Adrenal gland (tissue), 19 donors: ENCODE measurements at places on chromosomes 5 and 9.

GRCh38 chr9:3043369-3043768 lies 199.5 kb upstream of the PUM3 start:
- DNase-seq: no peak

DNA sequence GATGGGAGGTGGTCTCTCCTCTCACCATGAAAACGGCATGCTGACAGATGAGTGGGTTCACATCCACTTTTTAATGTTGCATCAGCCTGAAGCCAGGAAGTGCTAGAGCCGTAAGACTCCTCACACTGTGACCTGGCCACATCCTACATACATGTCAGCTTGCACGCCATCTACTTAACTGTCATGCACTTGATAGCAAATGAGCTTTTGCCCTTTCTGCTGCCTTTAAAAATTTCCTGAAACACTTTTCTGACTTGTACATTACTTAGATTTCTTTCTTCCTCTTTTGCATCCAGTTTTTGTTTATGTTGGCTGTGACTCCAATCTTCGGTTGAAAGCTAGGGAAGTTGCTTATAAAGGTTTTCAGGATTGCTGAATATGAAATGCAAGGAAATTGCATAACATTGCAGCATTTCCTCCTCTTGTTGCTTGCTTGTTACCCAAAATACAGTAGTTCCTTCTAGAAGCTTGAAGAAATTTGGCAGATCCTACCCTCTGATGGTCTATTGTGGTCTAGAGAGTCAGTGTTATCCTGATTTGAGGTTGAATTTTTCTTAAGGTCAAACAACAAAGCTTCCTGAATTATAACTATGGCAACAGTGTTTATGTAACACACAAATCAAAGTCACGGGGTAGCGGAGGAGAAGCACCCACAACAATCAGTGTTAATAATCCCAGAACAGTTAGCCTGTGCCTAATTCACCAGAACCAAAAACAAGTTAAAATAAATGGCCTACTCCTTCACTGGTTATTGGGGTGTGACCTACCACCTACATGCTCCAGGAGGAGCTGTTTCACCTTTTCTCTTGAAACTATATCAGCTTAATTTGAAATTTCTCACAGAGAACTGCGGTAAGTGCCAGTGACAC lies 232.5 kb downstream of the ARHGAP26 start:
- peak; percentile 34 for DNase-seq

- DNase-seq: no peak
Observed at GRCh38 chr5:173670791-173671120, 54.3 kb upstream of the BOD1 start.

DNA sequence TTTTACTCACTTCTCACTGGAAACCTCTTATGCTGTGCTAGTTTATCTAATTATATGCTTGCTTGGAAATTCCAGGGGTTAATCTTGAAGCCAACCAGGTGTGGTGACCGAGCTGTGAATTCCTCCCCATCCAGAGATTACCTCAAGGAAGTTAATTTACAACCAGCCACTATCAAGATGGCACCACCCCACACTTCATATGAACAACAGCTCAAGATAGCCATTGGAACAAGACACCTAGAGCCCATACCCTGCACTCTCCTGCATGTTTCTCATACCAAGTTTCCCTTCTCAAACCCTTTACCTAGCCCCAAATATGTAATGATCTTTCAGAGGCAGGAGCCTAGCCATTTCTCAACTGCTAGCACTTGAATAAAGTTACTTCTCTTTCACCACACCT lies 2156.9 kb upstream of the C9orf72 start:
- no peak for DNase-seq

DNA sequence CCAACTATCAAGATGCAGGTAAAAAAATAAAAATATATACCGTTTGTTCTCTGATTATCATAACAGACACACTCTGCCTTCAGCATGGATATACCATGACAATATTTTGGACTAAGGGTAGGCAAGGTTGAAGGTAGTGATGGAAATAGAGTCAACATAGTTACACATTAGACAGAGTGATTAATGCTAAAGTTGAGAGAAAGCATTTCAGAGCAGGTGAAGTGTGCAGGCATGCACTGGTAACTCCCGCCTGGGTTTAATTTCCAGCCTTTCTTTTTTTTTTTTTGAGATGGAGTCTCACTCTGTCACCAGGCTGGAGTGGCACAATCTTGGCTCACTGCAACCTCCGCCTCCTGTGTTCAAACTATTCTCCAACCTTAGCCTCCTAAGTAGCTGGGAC lies 458.5 kb downstream of the TLR4 start:
- DNase-seq: no peak

GRCh38 chr9:80072451-80072850 lies 500.7 kb downstream of the TLE4 start:
- DNase-seq: no peak

DNA sequence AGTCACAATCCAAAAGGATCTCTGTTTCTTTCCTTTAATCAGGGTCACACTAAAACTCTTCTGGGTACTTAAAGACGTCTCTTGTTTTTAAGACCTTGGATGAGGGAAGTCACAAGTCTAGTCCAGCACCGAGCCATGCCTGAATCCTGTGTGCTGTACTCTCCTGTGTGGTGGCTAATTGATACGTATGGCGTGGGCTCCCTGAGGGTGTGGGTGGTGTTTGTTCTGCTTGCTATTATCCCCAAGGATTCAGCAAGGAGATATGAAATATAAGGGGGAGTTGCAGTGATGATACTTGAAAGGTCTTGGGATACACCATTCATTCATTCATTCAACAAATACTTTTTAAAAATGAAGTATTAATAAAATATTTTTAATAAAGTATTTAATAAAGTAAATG lies 128.3 kb downstream of the ARHGEF28 start:
- no peak for DNase-seq

GRCh38 chr9:36064448-36065037 lies 27.8 kb downstream of the RECK start:
- no peak for DNase-seq

GRCh38 chr5:151870271-151870670 lies 54.4 kb downstream of the GLRA1 start:
- no peak for DNase-seq

DNA sequence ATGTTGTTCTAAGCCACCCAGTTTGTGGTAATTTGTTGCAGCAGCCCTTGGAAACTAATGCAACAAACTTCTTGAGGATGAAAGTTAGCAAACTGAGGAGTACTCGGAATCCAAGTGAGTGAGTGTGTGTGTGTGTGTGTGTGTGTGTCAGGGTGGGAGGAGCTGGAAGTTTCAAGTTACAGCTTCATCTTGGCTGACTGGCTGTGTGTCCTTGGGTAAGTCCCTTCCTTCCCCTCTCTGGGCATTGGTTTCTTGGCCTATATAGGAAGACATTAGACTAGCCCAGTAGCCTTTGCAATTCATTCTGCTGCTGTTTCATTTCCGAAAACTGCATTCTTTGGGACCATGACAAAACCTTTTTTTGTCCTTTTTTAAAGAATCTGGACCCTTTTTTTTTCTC lies 157.2 kb downstream of the MELK start:
- no peak for DNase-seq

DNA sequence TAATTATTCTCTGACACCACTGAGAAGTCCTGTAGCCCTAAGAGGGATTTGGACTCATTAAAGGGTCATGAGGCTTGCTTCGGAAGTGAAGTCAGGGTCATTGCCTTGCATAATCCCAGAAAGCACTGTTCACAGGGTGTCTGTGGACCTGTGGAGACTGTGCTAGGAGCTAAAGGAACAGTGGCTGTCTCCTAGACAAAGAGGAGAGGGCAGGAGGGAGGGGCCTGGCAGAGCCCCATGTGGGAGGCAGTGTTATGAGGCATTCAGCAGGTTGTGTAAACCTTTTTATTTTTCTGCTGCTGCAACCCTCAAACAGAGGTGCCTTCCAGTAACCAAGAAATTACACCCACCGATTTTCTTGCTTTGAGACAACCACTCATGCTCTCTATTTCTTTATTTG lies 3.3 kb downstream of the TMEM174 start:
- no peak for DNase-seq

- no peak for DNase-seq
Observed at GRCh38 chr9:112620388-112620787, 97.5 kb downstream of the INIP start.

DNA sequence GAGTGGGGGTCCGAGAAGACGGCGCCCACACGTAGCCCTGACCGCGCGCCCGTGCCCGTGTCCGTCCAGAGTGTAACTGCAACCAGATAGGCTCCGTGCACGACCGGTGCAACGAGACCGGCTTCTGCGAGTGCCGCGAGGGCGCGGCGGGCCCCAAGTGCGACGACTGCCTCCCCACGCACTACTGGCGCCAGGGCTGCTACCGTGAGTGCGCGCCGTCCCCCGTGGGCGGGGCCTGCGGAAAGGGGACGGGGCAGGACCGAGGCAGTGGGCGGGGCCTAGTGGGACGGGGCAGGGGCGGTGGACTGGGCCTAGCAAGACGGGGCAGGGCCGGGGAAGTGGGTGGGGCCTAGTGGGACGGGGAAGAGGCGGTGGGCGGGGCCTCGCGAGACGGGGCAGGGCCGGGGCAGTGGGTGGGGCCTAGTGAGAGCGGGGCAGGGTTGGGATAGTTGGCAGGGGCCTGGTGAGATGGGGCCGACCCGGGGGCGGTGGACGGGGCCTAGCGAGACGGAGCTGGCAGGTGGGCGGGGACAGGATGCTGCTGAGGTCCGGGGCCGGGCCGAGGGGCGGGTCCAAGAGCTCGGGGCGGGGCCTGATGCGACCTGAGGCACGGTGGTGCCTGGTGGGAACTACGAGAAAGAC lies 79.1 kb downstream of the NTNG2 start:
- DNase-seq: peak; percentile 99

DNA sequence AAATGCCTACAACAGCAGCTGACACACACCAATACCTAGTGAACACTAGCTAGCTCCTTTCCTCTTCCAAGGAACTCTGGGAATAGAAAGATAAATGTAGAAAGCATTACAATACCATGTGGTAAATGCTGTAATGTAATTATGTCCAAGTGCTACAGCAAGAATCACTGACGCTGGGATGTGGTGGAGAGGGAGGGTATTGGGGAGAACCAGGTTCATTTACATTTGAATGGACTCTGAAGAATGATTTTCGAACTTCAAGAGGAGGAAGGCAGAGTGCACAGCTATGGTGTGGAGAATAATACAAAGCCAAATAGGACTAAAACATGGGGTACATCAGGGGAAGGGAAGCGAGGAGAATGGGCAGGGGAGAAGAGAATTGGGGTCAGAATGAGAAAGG lies 158.0 kb downstream of the CDK5RAP2 start:
- DNase-seq: no peak

DNA sequence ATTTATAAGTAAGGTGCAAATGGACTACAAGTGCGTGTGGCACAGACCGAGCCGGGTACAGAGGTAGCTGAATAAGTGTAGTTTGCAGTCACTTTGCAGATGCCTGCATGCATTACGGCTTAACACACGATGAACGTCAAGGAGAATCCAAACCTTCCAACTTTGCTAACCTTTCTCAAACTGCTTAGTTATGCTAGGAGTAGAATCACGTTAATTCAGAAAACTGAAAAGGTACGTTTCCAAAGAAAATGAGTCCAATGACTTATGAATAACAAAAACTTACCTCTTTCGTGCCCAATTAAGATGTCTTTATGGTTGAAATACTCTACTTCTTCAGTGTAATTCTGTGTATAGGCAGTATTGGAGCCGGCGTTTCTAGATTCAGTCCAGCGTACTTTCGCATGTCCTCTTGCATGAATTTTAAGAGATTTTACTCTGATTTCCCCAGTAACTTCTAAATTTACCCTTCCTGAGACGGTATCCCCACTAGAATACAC lies 539 bp downstream of the ARRDC3 start:
- DNase-seq: peak; percentile 31

- no peak for DNase-seq
Observed at GRCh38 chr5:79512471-79513307, 1.2 kb downstream of the HOMER1 start.

- no peak for DNase-seq
Observed at GRCh38 chr5:131536211-131536826, 98.7 kb downstream of the RAPGEF6 start.

DNA sequence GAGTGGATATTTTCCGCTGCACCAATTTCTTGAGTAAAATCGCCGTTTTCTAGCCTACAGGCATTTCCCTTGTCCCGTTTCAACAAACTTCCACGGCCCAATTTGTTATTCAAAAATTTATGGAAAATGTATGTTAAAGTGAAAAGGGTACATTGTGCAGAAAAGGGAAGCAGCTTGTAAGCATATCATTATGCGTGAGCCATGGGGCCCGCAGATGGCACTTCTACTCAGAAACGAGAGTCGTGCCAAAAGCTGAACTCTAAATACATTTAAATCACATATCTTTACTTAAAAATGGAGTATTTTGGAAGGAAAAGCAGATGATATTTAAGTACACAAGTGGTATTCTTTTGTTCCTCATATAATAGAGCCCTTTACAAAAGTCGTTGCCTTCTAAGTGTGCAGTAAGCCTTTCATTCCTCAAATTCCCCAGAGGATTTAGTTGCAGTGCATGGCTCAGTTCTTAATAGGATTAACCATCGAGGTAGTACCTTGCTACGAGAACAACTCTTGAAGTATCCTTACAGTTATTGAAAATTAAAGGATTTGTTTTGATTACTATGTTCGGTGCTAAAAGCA lies 1227.2 kb upstream of the WWC1 start:
- DNase-seq: no peak

DNA sequence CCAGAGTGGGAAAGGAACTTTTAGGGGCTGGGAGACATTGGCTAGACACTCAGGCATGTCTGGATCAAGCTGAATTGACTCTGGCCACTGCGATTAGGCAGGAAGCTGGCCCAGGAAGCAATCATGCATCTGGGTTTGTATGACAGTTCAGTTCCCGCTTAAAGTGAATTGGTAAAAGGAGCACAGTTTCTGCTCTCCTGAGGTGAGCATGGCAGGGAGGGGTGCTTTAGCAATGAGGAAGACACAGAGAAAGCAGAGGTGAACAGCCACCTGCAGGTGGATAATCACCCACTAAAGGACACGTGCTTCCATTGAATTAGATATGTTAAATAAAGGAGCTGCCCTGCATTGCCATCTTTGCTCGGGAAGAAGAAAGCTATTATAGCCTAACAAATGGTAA lies 248.1 kb upstream of the MAP3K1 start:
- DNase-seq: no peak

GRCh38 chr5:168964182-168964581 lies 336.8 kb downstream of the SLIT3 start:
- DNase-seq: no peak

DNA sequence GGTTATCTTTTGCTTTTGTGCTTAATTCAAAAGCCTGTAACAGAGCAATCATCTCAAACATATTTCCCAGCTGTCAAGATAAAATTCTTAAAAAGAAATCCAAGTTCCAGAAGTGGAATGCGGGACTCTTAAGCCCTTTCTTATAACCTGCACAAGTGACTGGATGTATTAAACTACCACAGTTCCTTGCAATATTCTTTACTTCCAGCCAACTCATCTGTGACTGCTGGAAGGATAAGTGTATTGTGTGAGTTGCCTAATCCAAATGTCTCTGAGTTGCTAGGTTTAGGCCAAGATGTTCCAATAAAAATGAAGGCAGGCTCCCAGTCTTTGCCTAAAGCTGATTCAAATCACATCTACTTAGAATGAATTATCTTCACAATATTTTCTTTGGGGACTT lies 159.2 kb upstream of the SLC24A2 start:
- no peak for DNase-seq
